Astrocyte of the spinal cord (primary cell): ENCODE measurements at places on chromosomes 5 and 9.

- DNase-seq = no peak
Observed at GRCh38 chr9:37916471-37917312, 12.8 kb upstream of the SLC25A51 start.

GRCh38 chr9:78023003-78023741 is 8.4 kb downstream of the GNAQ start:
- peak; percentile 56 for DNase-seq

- no peak for DNase-seq
Observed at GRCh38 chr5:124669956-124670721, 76.3 kb downstream of the ZNF608 start.

DNA sequence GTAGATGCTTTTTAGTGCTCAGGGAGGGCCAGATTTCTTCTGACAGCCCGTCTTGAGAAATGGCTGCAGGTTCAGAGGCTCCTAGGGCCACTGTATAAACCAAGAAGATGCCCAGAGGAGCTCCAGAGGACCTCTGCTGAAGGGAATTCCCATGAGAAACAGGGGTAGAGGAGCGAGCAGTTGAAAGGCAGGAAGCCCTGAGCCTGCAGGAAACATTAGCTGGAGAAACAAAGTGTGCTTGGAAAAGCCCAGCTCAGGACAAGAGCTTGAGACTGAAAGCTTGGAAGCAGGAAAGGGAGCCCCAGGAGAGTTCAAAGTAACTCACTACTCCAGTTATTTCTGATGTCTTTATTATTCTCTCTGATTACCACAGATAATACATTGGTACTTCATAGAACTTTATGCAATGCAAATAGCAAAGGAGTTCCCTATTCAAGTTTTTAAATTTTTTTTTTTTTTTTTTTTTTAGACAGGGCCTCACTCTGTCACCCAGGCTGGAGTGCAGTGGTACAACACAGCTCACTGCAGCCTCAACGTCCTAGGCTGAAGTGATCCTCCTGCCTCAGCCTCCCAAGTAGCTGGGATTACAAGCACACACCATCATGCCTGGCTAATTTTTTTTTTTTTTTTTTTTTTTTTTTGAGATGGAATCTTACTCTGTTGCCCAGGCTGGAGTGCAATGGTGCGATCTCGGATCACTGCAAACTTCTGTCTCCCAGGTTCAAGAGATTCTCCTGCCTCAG is 16.5 kb downstream of the HBEGF start:
- DNase-seq = no peak

- peak; percentile 3 for DNase-seq
Observed at GRCh38 chr5:89147031-89147430, 264.0 kb upstream of the MEF2C start.

GRCh38 chr5:163912046-163912445 is 406.6 kb downstream of the MAT2B start:
- DNase-seq = no peak

GRCh38 chr5:17118631-17119030 is 98.8 kb upstream of the BASP1 start:
- DNase-seq = peak; percentile 94

DNA sequence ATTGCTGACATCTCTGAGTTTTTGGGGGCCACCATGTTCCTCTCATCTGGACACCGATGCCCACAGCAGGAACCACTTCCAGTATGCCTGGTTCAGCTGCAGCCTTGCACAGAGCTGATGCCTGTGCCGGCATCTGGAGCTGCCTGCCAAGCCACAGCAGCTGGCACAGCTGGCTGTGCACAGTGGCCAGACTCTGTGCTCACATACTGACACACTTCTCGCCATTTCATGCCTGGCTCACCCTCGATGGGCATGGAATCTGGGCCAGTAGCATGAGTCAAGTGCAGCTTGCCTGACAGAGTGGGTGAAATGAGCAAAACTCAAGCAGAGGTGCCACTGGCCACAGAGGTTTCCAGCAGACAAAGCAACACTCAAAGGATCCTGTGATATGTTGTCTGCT is 863.4 kb downstream of the DNAH5 start:
- DNase-seq = no peak
